CD4-positive, alpha-beta T cell (primary cell): ENCODE measurements at places on chromosomes 16 and 17.

DNA sequence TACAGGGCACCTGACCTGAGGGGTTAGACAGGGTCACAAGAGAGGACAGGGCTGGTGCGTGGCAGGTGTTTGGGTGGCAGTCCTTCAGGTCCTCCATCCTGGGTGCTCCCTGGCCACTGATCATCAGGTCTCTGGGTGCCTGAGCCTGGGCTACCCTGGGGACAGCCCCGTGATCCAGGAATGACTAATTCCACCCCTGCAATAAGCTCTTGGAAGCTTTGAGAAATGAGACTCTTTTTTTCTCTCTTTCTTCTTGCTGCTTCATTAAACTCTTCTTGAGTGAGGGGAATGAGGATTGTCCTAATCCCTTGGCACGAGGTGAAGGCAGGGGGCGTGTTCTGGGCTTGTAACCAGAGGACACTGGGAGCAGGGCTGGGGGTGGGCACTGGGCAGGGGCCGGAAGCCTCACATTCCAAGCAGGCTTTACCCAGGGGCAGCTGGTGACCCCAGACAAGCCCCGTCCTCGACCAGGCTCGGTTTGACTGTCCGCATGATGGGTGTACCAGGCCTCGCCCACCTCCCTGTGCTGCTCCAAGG is 21.4 kb upstream of the SPNS2 start:
- peaks cover 25% of the 10 kb centered on the region for H3K4me1 ChIP-seq
- H3K27me3 ChIP-seq, result no peaks in the 10 kb centered on the region
- H3K36me3 ChIP-seq, result no peaks in the 10 kb centered on the region
- no peak for DNase-seq

GRCh38 chr16:88651276-88651988 is 579 bp upstream of the CYBA start:
- H3K36me3 ChIP-seq, result peaks cover 26% of the 10 kb centered on the region
- H3K4me1 ChIP-seq, result peaks cover 56% of the 10 kb centered on the region
- no peaks in the 10 kb centered on the region for H3K27me3 ChIP-seq
- DNase-seq, result peak; percentile 72

DNA sequence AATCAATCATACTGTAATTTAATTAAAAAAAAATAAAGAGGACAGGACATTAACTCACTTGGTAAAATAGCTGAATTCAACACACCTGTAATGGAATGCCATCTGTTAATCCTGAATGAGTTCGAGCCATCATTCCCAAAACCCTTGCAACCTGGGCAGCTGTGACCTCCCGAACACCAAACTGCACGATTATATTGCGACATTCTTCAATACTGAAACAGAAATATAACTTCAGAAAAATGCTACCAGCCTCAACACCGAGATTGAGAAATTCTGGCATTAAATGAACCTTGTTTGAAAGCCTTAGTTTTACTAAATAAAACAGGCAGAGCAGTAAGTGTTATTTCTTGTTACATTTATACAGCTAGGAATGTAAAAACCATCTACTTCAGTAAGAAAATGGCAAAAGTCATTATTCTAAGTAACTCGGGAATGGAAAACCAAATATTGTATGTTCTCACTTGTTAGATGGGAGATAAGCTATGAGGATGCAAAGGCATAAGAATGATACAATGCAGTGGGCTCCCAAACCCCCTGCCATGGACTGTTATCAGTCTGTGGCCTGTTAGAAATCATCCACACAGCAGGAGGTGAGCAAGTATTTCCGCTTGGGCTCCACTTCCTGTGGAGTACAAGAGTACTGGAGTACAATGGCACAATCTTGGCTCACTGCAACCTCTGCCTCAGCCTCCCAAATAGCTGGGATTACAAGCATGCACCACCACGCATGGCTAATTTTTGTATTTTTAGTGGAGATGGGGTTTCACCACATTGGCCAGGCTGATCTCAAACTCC is 46.5 kb downstream of the CNOT1 start:
- H3K27me3 ChIP-seq, result no peaks in the 10 kb centered on the region
- H3K4me1 ChIP-seq, result no peaks in the 10 kb centered on the region
- no peak for DNase-seq

GRCh38 chr17:42436391-42436790 is 13.3 kb upstream of the CAVIN1 start:
- H3K27ac ChIP-seq, result no peak overlapping the region
- H3K4me1 ChIP-seq, result no peaks in the 10 kb centered on the region
- no peaks in the 10 kb centered on the region for H3K27me3 ChIP-seq
- DNase-seq, result no peak

- H3K36me3 ChIP-seq, result peaks cover 77% of the 10 kb centered on the region
- H3K4me3 ChIP-seq, result no peak overlapping the region
- H3K27me3 ChIP-seq, result no peaks in the 10 kb centered on the region
- H3K27ac ChIP-seq, result no peak overlapping the region
These were observed 46.4 kb upstream of the PIK3R6 start for GRCh38 chr17:8913879-8914278.

- H3K27me3 ChIP-seq, result no peaks in the 10 kb centered on the region
- H3K4me3 ChIP-seq, result no peak overlapping the region
- DNase-seq, result no peak
- H3K4me1 ChIP-seq, result no peaks in the 10 kb centered on the region
These were observed 31.1 kb downstream of the DHRS7C start for GRCh38 chr17:9760266-9760665.

GRCh38 chr17:66776999-66777688 is 57.8 kb upstream of the CACNG5 start:
- H3K4me1 ChIP-seq, result no peaks in the 10 kb centered on the region
- no peak overlapping the region for H3K4me3 ChIP-seq
- peaks cover 37% of the 10 kb centered on the region for H3K36me3 ChIP-seq
- no peak for DNase-seq

- peaks cover 51% of the 10 kb centered on the region for H3K36me3 ChIP-seq
- H3K4me1 ChIP-seq, result peaks cover 16% of the 10 kb centered on the region
- no peaks in the 10 kb centered on the region for H3K27me3 ChIP-seq
- H3K4me3 ChIP-seq, result no peak overlapping the region
- no peak for DNase-seq
These were observed 56.1 kb downstream of the AMFR start for GRCh38 chr16:56369202-56369601.

DNA sequence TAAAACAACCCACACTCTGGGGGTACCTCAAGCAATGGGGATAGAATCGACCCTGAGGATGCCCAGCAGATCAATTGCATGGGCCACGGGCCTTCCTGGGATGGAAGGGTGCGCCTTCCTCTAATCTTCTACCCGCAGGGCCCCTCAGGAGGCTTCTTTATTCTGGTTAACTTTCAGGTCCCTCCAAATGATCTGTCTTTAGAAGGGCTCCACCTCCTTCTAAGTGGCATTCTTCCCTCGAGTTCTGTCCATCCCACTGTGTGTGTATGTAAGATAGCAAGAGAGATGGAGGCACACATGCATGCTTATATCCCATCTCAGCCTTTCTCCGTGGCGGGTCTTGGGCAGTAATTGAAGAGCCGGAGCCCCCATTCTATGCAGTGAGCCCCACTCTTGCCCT is 125.7 kb downstream of the MRM1 start:
- no peak overlapping the region for H3K27ac ChIP-seq
- DNase-seq, result no peak
- no peaks in the 10 kb centered on the region for H3K36me3 ChIP-seq
- H3K4me1 ChIP-seq, result peaks cover 54% of the 10 kb centered on the region
